ENCODE measurements at places on chromosomes 4 and X.

DNA sequence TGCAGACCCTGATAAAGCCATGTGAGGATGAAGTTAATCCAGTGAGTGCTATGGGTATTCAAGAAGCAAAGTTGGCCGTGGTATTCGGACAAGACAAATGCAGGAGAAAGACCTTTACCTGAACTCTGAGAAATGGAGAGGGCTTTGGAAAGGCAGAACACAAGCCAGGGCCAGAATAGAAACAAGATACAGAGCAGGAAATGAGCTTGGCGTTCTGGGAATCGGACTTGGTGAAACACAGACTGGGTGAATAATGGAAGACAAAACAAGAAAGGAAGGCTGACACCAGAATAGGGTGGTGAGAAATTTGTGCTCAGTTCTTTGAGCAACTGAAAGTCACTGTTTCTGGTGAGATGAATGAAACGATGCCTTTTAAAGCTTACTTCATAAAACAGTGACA is 83.3 kb downstream of the VEGFC start:
- no peak for DNase-seq

DNA sequence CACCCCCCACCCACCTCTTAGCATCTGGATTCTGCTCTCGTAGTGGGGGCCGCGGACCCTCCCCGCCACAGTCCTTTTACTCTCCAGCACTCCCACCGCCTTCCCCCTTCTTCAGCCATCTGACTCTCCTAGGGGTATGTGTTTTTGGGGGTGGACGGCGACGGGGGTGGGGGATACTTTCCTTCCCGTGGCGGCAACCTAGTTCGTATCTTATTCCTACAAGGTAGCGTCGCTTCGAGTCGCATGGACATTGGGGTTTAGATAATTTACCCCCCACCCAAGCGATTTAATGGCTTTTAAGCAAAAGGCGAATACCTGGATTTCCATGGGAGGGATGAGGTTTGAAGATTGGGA is 1.3 kb upstream of the BCORL1 start:
- DNase-seq, result no peak

- DNase-seq, result no peak
Measured at GRCh38 chr4:114041117-114041475, 61.6 kb upstream of the ARSJ start.

DNA sequence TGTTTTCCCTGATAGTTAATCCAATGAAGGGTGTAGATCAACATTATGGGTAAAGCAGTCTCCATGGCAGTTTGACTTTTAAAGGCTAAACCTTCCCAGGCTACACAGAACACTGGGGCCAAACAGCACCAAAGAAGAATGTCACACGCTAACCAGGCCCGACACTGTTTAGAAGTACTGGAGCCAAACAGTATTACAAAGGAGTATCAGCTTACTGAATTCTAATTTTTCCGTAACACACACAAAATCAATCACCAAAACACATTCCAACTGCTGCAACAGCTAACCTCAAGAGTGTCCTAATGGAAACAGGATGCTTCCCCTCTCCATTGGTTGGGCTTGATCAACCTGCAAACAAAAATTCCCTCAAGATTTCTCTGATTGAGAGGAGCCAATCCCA is 783.5 kb downstream of the PCDH18 start:
- no peak for DNase-seq

GRCh38 chr4:175562542-175562941 is 249.5 kb downstream of the GPM6A start:
- DNase-seq, result no peak

GRCh38 chr4:54509057-54509456 is 148.7 kb upstream of the KIT start:
- DNase-seq, result no peak

DNA sequence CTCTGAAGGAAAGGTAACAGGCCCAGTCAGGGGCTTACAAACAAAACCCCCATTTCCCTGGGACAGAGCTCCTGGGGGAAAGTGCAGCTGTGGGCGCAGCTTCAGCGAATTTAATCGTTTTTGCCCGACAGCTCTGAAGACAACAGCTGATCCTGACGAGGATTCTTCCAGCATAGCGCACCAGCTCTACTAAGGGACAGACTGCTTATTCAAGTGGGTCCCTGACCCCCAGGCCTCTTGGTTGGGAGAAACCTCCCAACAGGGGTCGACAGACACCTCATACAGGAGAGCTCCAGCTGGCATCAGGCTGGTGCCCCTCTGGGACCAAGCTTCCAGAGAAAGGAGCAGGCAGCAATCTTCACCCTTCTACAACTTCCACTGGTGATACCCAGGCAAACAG is 486.7 kb downstream of the PRR32 start:
- DNase-seq, result no peak

DNA sequence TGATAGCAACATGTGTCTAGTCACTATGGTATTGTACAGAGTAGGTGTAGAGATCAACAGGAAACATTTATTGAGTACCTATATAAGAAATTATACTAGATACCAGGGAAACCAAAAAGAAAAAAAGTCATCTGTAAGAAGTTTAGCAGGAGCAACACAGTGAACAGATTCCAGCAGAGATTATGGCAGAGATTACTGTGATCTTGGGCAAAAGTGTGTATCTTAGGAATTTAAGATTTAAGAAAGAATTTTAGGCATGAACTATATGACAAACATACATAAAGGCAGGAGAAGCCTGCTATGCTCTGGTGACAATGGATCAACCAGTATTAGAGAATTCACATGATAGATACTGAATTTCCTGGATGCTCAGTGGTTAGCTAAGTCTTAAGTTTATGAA is 37.9 kb downstream of the SNCA start:
- DNase-seq, result no peak

DNA sequence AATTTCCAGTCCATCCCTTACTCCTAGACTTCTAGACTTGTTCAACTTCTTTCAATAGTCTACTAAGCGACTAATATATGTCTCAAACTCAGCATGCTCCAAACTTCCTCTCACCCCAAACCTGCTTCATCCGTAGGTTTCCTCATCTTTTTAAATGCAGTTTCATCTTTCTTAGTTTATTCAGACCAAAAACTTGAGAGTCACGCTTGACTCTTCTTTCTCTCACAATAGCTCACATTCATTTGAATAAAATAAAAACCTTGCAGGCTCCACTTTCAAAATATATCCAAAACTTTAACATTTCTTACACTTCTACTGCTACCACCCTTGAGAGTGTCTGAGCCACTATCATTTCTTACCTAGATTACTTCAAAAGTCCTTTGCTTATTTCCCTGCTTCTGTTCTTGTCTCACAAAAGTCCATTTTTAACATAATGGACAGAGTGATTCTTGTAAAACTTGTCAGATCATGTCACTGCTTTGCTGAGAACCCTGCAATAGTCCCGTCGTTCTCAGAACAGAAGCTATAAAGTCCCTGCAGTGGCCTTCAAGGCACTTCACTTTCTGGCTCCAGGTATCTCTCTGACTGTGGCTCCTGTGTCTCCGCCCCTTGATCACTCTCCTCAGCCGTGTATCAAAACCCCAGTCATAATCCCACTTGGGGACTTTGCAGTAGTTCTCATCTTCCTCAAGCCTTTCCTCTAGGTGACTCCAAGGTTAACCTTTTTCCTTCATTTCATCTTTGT is 167.6 kb downstream of the ARHGAP24 start:
- DNase-seq, result no peak

DNA sequence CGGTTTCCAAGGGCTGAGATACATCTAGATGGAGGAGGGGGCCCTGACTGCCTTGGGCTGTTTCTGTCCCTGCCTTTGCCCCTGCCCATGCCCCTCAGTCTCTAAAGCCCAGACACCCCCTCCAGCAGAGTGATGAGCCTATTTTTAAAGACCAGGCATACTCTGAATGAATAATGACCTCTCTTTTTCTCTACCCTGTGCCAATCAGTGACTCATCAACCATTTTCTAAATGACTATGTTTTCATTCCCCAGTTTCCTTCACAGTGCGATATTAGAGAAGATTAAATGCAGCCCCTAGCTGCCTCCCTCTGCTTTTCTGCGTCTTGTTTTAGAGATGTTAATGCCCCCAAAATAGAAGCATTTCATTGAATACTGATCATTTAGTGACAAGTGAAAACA is 15.5 kb upstream of the NHS start:
- no peak for DNase-seq

DNA sequence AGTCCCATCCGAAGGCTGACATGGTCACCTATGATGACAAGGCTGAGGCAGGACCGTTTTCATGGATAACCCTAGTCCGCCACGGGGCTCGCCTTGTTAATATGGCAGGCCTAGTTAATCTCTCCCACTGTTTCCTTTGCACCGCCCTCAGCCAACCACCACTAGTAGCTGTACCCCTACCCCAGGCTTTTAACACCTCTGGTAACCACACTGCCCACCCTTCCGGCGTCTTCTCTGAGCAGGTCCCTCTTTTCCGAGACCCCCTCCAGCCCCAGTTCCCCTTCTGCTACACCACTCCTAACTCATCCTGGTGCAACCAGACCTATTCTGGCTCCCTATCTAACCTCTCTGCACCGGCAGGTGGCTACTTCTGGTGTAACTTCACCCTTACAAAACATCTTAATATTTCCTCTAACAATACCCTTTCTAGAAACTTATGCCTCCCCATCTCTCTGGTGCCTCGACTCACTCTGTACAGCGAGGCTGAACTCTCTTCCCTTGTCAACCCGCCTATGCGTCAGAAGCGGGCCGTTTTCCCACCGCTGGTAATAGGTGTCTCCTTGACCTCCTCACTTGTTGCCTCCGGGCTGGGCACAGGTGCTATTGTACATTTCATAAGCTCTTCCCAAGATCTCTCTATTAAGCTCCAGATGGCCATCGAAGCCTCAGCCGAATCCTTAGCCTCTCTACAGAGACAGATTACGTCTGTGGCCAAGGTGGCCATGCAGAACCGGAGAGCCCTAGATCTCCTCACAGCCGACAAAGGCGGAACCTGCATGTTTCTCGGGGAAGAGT is 964.4 kb downstream of the RPA4 start:
- no peak for DNase-seq

DNA sequence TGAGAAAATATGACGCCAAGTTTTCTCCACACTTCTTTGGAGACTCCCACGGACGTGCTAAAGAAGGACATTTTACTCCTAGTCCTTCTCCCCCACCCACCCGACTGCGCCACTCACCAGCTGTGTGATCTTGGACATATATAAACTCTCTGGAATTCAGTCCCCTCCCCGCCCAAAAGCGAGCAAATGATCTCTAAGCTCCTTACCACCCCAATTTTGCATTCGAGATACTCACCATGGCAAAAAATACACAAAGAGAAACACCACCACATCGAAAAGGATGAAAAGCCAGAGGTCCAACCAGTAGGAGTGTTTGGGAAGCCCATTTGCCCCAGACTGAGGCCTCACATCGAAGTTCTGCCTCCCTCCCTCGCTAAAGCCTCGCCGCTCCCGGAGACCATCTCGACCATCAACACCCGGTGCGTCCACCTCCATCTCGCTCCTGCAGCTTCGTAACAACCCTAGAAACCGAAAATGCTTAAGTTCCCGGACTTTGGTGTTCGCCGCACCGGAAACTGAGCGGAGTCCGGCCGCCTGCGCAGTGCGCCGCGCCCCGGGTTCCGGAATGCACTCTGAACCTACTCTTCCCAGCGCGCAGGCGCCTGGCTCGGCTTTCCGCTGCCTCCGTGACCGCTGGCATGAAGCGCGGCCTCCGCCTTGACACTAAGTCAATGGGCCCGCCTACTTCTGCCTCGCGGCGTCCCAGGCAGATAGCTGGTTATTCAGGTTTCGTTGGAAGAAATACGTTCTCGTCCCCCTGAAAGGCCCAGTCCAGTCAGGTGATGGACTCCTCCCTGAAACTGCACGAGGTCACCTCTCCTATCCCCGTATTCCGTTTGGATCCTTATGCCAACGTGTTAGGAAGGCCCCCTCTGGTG is 21.6 kb downstream of the FABP2 start:
- DNase-seq, result peak; percentile 94

DNA sequence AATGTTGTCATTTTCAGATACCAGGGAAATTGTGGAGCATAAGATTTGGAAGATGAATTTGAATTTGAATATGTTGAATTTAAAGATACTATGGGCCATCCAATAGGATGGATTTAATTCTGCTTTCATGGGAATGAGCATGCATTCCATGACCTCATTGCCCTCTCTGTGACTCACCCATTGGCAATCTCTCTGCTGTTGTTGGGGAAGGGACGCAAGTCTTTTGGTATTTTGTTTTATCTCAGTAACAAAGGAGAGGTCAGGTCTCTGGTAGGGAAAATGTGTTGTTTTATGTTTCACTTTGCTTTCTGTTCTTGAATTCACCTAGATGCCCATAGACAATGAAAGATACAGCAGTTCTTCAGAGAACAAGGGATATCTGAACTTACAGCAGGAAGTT is 42.1 kb upstream of the MAGEA4 start:
- no peak for DNase-seq

GRCh38 chrX:118727686-118728339 is 407 bp downstream of the IL13RA1 start:
- no peak for DNase-seq

GRCh38 chrX:134807039-134807729 is 148.9 kb upstream of the PLAC1 start:
- DNase-seq, result peak; percentile 87

GRCh38 chr4:189374176-189374575 is 566.5 kb upstream of the FRG1 start:
- no peak for DNase-seq

Data from stimulated activated CD4-positive, alpha-beta T cell treated with anti-CD3 and anti-CD28 coated beads, Interleukin-1b, Interleukin-23, amount 100 ng/mL, for 48 hours (primary cell).